ENCODE measurements at places on chromosomes 2 and 18.

- DNase-seq: no peak
Observed at GRCh38 chr2:128069769-128070168, 21.2 kb upstream of the UGGT1 start.

DNA sequence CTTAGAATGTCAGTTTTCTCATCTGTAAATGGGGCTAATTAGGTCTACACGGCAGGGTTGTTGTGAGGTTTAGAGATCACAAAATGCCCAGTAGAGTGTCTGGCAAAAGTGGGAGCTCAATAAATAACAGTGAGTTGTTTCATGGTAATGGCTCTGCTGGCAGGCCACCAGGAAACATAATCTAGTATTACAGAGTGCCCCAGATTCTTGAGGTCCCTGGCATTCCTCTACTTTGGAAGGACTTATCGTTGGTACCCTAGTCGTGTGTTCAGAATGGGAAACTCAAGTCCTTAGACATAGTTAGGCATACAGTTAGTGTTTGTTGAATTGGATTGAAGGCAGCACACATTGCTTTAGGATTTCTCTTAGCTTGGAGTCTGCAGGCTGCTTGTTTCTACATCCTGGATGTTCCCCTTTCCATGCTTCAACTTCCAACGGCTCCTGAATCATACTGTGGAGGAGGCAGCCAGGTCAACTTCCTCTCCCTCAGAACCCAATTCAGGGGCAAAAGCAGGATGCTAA lies 161.5 kb upstream of the FOSL2 start:
- no peak for DNase-seq

GRCh38 chr2:43484323-43484930 lies 111.4 kb downstream of the THADA start:
- DNase-seq: no peak

DNA sequence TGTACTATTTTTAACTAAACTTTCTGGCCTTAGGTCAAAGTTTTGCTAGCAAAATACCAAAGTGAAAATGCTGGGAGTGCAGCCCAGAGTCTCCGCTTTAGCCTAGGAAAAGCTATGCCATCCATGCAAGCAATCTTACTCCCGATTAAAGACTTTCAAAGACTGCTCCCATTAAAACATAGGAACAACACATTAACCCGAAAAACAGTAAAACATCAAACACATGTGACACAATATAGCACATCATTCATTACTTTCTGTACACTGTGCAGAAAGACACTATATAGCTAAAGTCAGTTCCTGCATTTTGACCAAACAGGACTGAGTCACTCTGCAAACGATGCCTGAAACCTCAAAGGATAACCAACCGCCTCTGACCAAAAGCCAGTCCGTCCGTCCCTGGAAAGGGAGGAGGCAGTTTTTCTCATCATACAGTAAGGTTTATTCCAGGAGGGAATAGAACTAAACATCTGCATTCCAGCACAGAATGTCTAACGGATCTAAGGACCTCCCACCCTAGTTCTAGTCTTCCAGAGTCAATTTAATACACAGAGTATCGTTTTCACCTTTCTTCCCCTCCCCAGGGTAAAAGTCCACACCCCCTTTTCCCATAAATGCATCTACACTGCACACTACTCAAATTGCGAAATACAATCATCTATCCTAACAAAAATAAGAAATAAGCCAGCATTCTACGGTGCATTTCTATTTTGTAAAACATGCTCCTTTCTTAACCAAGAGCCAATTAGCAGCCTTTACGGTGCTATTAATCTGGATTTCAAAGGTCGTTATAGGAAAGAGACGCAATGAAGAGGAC lies 1.7 kb downstream of the ROCK2 start:
- no peak for DNase-seq

GRCh38 chr2:73907840-73908452 lies 15.1 kb downstream of the ACTG2 start:
- DNase-seq: peak; percentile 26

GRCh38 chr2:173119944-173120343 lies 44.3 kb downstream of the MAP3K20 start:
- DNase-seq: no peak

- DNase-seq: no peak
Observed at GRCh38 chr2:202069170-202070067, 3.6 kb upstream of the KIAA2012 start.

- DNase-seq: no peak
Observed at GRCh38 chr18:23539911-23540525, 36.7 kb downstream of the RMC1 start.

DNA sequence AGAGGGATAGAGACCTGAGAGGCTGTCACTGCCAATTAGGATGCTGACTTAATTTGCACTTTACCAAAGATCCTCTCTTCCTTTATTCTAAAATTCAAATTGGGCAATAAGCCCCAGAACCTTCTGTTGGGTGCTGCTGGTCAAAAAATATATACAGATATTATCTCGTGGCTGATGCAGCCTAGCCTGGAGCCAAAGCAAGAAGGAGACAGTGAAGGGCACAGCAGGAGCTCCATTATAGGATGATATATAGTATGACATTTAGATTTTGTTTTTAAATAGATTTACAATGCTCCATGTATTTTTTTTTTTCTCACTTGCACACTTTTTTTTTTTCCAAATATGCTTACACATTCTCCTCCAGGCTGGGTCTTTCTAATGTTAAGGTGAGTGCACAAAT lies 579.3 kb downstream of the PIK3C3 start:
- no peak for DNase-seq

- DNase-seq: no peak
Observed at GRCh38 chr18:25147877-25148488, 204.0 kb downstream of the ZNF521 start.

- DNase-seq: no peak
Observed at GRCh38 chr2:49770919-49771318, 616.6 kb upstream of the FSHR start.

DNA sequence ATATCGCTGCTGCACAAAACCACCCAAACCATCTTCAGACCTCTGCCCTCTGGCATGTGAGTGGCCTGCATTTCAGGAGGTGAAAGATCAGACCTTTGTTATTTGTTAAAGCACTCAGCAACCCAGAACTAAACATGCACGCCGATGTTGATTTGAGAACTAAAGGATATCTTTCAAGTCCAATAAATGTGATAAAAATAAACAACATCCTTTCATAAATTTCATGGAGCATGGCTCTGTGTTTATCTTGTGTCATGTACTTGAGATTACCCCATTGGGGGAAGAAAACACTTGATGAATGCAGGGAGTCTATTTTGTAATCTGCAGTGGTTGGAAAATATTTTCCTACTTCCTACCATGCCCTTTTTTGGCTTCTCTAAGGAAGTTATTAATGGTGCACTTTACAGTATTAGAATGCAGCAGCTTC lies 70.8 kb upstream of the GATA6 start:
- DNase-seq: no peak

All from activated CD4-positive, CD25-positive, alpha-beta regulatory T cell (primary cell).